ENCODE measurements at places on chromosomes 16 and 17.

- no peak for DNase-seq
These were observed 607.1 kb downstream of the KCNJ2 start for GRCh38 chr17:70776441-70776840.

- DNase-seq: no peak
These were observed 3.8 kb downstream of the CENPV start for GRCh38 chr17:16349431-16349830.

DNA sequence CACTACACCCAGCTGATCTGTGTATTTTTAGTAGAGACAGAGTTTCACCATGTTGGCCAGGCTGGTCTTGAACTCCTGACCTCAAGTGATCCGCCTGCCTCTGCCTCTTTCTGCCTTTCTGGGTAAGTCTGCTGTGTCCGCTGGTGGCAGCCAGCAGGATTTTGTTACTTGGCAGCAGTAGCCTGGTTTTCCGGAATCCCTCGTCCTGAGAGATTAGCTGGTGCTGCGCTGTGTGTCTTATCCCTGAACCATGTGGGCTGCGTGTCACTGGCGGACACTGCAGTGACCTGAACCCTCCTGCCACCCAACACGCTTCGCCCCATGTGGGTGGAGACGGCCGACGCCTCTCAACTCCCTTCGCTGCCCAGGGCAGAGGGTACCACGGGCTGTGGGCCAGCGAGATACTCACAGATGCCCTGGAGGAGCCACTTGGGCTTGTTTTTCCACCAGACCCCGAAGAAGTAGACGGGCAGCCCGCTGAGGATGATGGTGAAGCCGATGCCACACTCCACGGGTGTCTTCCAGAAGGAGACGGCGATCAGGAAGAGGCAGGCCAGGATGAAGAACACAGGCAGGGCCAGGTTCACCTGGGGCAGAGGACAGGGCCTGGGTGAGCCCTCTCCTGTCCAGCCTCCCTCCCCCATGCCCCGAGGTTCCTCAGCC lies 35.2 kb downstream of the SLC7A5 start:
- DNase-seq: no peak

DNA sequence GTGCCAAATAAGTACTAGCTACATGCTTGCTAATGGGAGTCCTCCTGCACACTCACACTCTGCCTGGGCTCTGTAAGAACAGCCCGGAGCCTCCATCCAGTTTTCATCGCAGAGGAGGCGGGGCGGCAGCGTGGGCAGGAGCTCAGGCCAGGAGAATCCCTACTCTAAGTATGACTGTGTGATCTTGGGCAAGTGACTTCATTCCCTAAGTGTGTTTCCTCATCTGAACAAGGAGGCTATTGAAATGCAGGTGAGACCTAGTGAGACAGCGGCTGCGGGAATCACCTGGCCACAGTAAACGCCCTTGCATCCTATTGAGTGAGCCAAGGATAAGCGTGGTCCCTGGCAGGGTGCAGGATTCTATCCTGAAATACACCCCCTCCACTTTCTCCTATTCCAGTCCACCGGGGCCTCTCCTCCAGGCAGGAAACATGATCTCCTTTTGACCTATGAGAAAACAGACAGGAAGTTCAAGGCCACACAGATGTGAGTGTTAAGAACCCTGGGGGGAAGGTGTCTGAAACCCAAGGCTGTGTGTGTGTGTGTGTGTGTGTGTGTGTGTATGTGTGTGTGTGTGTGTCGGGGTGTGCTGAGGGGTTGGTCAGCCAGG lies 5.2 kb upstream of the RAI1 start:
- DNase-seq: no peak
